ENCODE measurements at places on chromosomes 2 and 18.

GRCh38 chr2:230068016-230068650, 591 bp downstream of the SLC16A14 start:
- no peak for DNase-seq

GRCh38 chr2:181072486-181073235, 92.3 kb downstream of the UBE2E3 start:
- DNase-seq: no peak

- DNase-seq: no peak
Measured at GRCh38 chr2:236162031-236162845, 5.9 kb downstream of the GBX2 start.

GRCh38 chr2:31110431-31110830, 27.8 kb downstream of the GALNT14 start:
- DNase-seq: no peak
